Hair follicle dermal papilla cell (primary cell): ENCODE measurements at places on chromosomes 16 and 17. TPM values are rescaled to one million over a fixed set of nuclear protein-coding genes. Genes with fewer than 3 reads are reported as not detected.

TCAP gene
- total RNA-seq: 0.36 and 0.49 TPM in 2 replicates

DNAH9 gene
- not detected in 2 replicates for total RNA-seq

STH gene
- total RNA-seq: not detected in 2 replicates

SPATA32 gene
- total RNA-seq: not detected in 2 replicates

SOX9 gene
- total RNA-seq: 1.3 and 1.8 TPM in 2 replicates

KRT15 gene
- total RNA-seq: 0.32 and 0.97 TPM in 2 replicates

SHBG gene
- total RNA-seq: 0.36 TPM in 1 of 2 replicates, not detected in the other

CAPNS2 gene
- 1.6 and 1.8 TPM in 2 replicates for total RNA-seq

SP6 gene
- total RNA-seq: 0.12 and 0.16 TPM in 2 replicates

CIBAR2 gene
- not detected in 2 replicates for total RNA-seq

ANTKMT gene
- 21.9 and 25.1 TPM in 2 replicates for total RNA-seq

TMEM94 gene
- 42.5 and 51.1 TPM in 2 replicates for total RNA-seq

CRISPLD2 gene
- 160 and 200 TPM in 2 replicates for total RNA-seq

KRT32 gene
- total RNA-seq: not detected in 2 replicates

ARL16 gene
- total RNA-seq: 28.9 and 35.6 TPM in 2 replicates

NLGN2 gene
- 16.9 TPM in 2 replicates for total RNA-seq

TP53TG3 gene
- total RNA-seq: not detected in 2 replicates

KRTAP1-1 gene
- not detected in 2 replicates for total RNA-seq

CCL16 gene
- total RNA-seq: not detected in 2 replicates

CHD9NB gene
- 0.65 and 1.3 TPM in 2 replicates for total RNA-seq

UTS2R gene
- total RNA-seq: 0.32 TPM in 1 of 2 replicates, not detected in the other

DNAH3 gene
- under 0.01 TPM in 1 of 2 replicates, not detected in the other for total RNA-seq

FZD2 gene
- 70.3 and 78.9 TPM in 2 replicates for total RNA-seq

MRPL27 gene
- total RNA-seq: 46.6 and 58.8 TPM in 2 replicates

HEATR9 gene
- not detected in 2 replicates for total RNA-seq

IRX6 gene
- 6.3 and 13.3 TPM in 2 replicates for total RNA-seq

SSTR5 gene
- total RNA-seq: not detected in 2 replicates

SCIMP gene
- total RNA-seq: not detected in 2 replicates

GP2 gene
- total RNA-seq: not detected in 2 replicates

ALDOC gene
- total RNA-seq: 56.8 and 65.1 TPM in 2 replicates

CCDC78 gene
- total RNA-seq: 2.8 and 2.9 TPM in 2 replicates

ETV4 gene
- 0.73 and 1.1 TPM in 2 replicates for total RNA-seq

GDE1 gene
- total RNA-seq: 62.8 and 63.1 TPM in 2 replicates

VWA3A gene
- 0.24 and 0.32 TPM in 2 replicates for total RNA-seq

TP53TG3C gene
- not detected in 2 replicates for total RNA-seq

SPAG5 gene
- 5.4 and 6.2 TPM in 2 replicates for total RNA-seq

OR1E1 gene
- total RNA-seq: not detected in 2 replicates

RRAD gene
- total RNA-seq: 10.9 and 23.2 TPM in 2 replicates

SLC35G6 gene
- not detected in 2 replicates for total RNA-seq

MTMR4 gene
- total RNA-seq: 93.5 and 95.3 TPM in 2 replicates

CD300LF gene
- total RNA-seq: not detected in 2 replicates

IL21R gene
- total RNA-seq: 0.49 and 0.73 TPM in 2 replicates

CNTNAP1 gene
- total RNA-seq: 38.0 and 51.6 TPM in 2 replicates

GAN gene
- total RNA-seq: 7.7 and 9.2 TPM in 2 replicates

FBXW10B gene
- total RNA-seq: 1.6 and 6.7 TPM in 2 replicates

KRT27 gene
- total RNA-seq: not detected in 2 replicates

CMTM1 gene
- 3.4 and 3.6 TPM in 2 replicates for total RNA-seq

NPIPB6 gene
- total RNA-seq: not detected in 2 replicates

ITGB4 gene
- 9.6 and 39.8 TPM in 2 replicates for total RNA-seq
